CD4-positive, alpha-beta T cell treated with Interleukin-17A for 4 hours (primary cell): ENCODE measurements at places on chromosomes 13 and 19.

- no peak for DNase-seq
Measured at GRCh38 chr13:39406688-39407087, 196.3 kb downstream of the LHFPL6 start.

DNA sequence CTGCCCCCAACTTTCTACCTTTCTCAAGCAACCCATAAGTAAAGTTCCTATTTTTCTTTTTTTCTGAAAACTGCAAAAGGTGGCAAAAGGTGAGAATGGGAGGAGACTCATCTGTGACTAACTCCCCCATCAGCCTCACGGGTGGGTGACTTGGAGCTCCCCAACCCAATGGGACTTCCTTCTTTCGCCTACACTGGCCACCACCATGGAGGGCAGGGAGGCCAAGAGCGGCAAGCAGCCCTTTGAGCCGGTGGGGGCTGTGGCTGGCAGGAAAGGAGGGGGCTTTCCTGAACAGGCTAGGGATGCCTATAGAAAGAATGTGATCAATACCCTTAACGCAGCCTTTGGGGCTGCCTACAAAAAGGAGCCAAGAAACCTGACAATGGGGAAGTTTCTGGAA is 16.5 kb downstream of the IRS2 start:
- no peak for DNase-seq

- no peak for DNase-seq
Measured at GRCh38 chr19:41339936-41340335, 13.8 kb downstream of the TGFB1 start.

GRCh38 chr13:58500938-58501337 is 869.4 kb downstream of the PCDH17 start:
- no peak for DNase-seq

GRCh38 chr19:44142059-44142433 is 692 bp downstream of the ZNF234 start:
- peak; percentile 4 for DNase-seq

DNA sequence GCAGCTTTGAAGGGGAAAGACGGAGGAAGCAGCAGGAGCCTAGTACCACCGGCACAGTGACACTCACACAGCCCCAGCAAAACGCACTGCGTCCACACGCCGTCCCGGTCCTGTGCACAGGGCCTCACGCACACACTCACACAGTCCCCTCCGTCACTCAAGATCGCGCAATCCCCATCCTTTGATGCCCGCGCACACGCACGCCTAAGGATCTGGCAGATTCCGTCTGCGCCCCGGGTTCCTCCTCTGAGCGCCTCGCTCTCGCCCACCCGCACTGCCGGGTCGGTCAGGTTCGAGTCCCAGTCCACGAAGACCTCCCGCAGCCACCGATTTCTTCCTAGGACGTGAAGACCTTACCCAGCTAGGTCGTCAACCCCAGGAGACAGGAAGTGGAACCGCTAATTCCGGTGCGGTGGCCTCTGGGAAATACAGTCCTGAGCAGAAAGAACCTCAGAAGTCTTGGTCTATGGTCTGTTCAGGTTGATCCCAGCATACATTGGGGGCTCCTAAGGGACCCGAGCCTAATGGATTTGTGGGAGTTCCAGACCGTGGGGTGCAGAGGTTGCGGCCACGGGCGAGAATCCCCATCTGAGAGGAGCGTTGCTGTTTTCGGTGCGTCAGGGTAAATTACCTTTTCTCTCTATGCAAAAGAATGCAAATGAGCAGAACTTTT is at the start of gene ZNF780B:
TSS of gene ZNF780B (minus strand) at position 400 of the 673 bp plus-strand sequence. CDS start 5,899 bp downstream, outside the sequence.
- peak; percentile 73 for DNase-seq

- DNase-seq, result no peak
Measured at GRCh38 chr13:53201454-53202225, 173.0 kb downstream of the OLFM4 start.

DNA sequence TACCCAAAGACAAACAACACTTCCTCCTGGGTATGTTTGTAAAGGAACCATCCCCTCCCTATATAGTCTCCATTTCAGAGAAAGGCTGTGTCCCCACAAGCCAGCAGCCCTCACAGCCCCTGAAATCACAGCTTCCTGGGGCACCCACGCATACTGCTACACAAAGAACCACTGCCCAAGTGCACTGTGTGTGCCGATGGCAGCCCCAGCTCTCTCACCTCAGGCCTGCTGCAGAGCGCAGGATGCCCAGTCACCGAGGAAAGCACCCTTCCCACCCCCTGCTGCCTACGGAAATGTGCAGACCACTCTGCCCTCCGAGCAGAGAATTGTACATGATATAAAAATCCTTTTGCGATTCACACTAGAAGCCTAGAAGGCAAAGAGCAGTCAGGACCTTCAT is 39.4 kb downstream of the SOHLH2 start:
- no peak for DNase-seq

DNA sequence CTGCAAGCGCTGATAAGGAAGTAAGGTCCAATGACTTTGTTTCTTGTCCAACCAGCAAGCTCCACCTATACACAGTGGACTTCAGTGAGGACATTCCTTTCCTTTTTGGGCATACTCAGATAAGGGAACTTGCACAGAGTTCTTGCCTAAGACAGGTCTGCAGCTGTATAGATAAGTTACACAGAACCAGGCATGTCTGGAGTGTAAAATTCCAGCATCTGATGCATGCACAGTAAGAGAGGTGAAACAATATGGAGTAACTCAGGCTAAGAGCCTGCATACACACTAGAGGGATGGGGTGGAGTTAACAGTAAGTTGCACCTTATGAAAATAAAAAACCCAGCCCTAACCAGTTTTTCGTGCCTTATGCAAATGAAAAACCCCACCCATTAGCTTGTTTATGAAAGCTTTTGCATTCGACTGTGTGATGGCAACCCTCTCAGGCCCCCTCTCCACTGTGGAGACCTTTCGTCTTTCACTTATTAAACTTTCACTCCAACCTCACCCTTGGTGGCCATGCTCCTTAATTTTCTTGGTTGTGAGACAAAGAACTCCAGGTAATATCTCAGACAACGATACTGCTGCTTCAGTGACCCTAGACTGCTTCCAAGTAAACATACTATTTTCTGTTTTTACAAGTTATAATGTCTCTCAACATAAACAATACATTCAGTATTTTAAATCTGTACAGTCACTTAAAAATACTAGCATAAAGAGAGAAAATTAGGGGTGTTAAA is 2859.0 kb upstream of the PCDH20 start:
- DNase-seq, result no peak

GRCh38 chr13:99331881-99332293 is 24.7 kb upstream of the GPR183 start:
- no peak for DNase-seq

DNA sequence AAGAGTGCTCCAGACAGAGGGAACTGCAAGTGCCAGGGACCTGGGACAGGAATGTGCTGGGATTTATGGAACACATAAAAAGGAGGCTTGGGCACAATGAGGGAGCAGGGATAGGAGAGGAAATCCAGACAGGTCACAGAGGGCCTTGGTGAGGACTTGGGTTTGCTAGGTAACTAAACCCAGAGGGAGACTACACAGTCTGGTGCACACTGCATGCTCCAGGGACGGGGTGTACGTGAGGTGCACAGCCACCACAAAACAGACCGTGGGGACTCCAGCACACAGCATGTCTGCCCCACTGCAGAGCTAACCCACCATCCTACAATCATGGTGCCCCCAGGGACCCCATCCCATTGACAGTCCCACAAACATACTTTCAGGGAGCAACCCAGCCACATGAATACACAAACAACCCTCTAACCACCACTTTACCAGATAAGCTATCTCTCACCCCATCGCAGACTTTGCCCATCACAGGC is 5.5 kb upstream of the ZFP36 start:
- no peak for DNase-seq

DNA sequence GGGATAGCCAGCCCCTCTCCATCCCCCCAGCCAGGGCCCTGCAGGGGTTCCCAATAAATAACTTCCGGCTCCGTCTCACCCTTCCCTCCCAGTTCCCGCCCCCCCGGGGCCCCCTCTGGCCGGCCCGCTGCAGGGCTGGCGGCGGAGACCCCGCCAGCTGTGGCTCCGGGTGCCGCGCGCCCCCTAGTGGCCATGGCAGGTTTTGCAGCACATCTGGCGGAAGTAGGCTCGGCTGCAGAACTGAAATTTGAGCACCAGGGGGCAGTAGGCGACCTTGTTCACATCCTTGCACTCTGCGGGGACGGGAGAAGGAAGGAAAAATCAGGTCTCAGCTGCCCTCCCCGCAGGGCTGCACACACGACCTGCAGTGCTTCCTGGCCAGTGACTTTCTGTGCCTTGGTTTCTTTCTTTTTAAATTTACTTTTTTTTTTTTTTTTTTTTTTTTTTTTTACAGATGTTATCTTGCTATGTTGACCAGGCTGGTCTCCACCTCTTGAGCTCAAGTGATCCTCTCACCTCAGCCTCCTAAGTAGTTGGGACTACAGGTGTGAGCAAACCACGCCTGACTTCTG is 3.6 kb upstream of the MYO1F start:
- DNase-seq, result peak; percentile 91

DNA sequence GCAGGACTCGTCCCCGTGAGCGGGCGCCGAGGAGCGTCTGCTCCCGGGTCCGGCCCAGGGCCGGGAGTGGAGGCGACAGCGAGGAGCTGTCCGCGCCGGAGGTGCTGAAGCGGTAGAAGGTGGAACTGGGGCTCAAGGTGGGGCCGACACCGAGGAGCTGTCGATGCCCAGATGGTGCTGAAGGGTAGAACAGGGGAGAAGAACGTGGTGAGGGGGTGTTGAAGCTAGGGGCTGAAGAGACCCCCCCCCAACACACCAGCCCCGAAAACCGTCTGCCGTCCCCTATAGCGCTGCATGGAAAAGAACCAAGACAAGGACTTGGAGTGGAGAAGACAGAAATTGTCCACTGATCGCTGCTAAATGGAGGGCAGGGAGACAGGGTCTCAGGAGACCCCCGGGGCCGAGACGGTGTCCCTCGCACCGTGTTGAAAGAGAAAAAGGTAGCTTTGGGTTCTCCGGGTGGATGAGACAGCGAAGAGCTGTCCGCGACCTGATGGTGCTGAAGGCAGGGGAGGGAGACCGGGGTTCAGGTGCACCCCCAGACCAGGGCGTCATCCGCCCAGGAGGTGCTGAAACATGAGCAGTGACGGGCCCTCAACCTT is 7.1 kb upstream of the PDE4C start:
- DNase-seq, result peak; percentile 59

GRCh38 chr13:48624016-48624415 is 29.7 kb upstream of the CYSLTR2 start:
- DNase-seq, result no peak

DNA sequence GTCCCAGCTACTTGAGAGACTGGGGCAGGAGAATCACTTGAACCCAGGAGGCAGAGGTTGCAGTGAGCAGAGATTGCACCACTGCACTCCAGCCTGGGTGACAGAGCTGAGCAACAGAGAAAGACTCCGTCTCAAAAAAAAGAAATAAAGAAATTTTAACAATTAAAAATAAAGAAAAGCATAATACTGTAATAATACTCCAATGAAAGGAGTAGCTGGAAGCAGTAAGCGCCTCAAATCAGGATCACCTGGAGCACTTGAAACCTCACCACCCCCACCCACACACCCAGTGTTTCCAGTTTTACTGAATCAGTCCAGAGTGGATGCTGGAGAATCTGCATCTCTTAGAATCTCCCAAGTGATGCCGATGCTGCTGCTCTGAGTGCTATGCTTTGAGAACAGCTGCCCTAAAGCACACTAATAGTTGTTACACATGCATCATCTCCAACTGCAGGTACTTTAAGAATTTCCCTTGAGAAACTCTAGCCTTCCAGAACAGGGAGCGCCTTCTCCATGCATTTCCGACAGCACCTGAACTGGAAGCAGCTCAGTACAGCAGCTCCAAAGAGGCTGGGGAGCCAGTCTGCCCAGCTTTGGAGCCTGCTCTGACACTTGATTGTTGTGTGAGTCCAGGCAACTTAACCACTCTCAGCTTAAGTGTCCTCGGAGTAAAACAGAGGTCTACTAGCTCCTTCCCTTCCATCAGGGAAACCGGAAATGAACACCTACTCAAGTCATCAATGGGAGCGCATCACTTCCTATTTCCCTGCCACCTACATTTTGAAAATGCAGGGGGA is 2.9 kb downstream of the ABCC4 start:
- DNase-seq, result no peak

DNA sequence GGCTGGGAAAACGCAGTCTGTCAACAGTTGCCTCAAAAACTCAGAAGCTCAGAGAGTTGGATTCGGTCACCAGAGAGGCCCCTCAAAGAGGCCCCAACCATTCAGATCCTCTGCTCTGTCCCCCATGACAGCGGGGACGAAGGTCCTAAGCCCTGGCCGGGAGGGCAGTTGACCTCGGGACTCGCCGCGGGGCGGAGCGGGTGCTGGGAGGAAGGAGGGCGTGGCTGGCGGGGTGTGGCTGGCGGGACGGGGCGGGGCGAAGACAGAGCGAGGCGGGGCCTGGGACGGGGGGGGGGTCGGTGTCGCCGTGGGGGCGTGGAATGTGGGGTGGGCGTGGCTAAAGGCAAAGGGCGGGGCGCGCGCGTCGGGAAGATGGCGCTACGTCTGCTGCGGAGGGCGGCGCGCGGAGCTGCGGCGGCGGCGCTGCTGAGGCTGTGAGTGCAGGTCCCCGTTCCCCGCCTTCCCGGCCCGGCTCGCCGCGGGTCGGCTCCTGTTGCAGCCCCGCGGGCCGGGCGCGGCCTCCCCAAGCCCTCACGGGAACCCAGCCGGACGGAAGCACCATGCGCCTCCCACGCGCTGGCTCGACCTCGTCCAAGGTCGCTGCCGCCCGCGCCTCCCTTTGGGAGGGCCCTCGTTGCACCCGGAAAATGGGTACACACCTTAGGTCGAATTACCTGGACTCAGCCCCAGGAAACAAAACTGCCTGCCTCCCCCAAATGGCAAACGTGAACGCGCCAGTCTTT is 105.2 kb downstream of the TM9SF2 start:
- peak; percentile 93 for DNase-seq

GRCh38 chr19:9043524-9043923 is 33.3 kb upstream of the MUC16 start:
- no peak for DNase-seq

GRCh38 chr13:84870190-84870589 is 929.0 kb downstream of the SLITRK6 start:
- DNase-seq, result no peak

GRCh38 chr13:98912846-98913245 is 65.0 kb downstream of the DOCK9 start:
- no peak for DNase-seq

DNA sequence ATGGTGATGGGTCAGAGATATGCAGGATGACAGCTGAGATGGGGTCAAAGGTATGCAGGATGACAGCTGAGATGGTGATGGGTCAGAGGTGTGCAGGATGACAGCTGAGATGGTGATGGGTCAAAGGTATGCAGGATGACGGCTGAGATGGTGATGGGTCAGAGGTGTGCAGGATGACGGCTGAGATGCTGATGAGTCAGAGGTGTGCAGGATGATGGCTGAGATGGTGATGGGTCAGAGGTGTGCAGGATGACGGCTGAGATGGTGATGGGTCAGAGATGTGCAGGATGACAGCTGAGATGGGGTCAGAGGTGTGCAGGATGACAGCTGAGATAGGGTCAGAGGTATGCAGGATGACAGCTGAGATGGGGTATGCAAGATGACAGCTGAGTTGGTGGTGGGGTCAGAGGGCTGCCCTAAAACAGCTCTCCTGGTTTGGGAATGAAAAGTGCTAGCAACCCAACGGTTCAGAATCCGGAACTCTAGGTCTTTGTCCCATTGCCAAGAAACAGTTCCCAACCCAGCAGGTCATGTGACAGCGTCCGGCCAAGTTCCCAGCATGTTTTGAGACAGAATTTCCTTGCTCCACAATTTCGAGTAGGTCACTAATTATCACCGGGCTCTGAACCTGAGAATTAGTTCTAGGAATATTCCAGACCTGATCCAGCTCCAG is 3.2 kb downstream of the SELENOW start:
- no peak for DNase-seq

- DNase-seq, result no peak
Measured at GRCh38 chr13:88925954-88926353, 1254.8 kb downstream of the SLITRK5 start.

- DNase-seq, result no peak
Measured at GRCh38 chr19:5074407-5074806, 105.5 kb downstream of the KDM4B start.

- no peak for DNase-seq
Measured at GRCh38 chr19:38107129-38107528, 116.9 kb downstream of the DPF1 start.
